ENCODE measurements at places on chromosomes 1 and 21. TPM values are rescaled to one million over a fixed set of nuclear protein-coding genes. Genes with fewer than 3 reads are reported as not detected.

DNA sequence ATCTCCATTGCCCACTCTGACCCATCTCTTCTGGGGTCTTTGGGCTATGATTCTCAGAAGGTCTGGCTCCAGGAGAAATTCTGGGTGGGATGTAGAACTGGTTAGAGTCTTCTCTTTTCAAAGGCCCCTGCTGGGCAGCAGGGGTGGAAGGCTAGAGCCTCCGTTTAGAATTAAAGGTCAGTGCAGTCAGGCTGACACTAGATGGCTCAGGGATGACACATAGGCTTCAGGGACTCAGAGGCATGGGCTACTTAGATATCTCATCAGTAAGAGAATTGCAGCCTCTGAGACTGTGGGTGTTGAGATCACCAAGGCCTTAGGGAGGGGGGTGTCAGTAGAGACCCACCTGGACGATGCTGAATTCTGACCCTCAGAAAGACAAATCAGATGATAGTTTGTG lies 12.6 kb upstream of the PPM1J start:
- no peak for DNase-seq

DRAM2 gene
- total RNA-seq = 27.7 TPM

- DNase-seq = peak; percentile 35
Measured at GRCh38 chr1:232951180-232951579, 769 bp downstream of the NTPCR start.

- no peak for DNase-seq
Measured at GRCh38 chr1:46687093-46687659, 15.5 kb downstream of the TEX38 start.

DNA sequence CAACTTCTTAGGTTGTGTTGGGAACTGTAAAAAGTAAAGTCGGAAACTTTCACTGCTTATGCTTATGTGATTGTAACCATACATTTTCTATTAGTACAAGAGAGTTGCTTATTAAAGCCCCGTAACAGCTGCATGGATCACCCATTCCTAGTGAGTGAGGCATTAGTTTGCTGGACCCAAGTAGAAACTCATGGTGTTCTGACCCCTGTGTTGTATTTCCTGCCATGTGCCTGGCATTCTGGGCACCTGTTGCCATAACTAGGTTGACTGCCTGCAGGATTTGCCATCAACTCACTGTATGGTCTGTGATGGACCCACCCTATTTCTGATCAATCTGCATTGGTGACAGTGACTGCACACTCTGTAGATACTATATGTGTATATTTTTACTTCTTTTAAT lies 173.0 kb downstream of the PGBD5 start:
- no peak for DNase-seq

GRCh38 chr1:47508702-47509431 lies 71.0 kb downstream of the FOXD2 start:
- DNase-seq = no peak

HRNR gene
- total RNA-seq = not detected

GRCh38 chr1:9849691-9850441 lies 26.1 kb upstream of the CLSTN1 start:
- DNase-seq = no peak

DNA sequence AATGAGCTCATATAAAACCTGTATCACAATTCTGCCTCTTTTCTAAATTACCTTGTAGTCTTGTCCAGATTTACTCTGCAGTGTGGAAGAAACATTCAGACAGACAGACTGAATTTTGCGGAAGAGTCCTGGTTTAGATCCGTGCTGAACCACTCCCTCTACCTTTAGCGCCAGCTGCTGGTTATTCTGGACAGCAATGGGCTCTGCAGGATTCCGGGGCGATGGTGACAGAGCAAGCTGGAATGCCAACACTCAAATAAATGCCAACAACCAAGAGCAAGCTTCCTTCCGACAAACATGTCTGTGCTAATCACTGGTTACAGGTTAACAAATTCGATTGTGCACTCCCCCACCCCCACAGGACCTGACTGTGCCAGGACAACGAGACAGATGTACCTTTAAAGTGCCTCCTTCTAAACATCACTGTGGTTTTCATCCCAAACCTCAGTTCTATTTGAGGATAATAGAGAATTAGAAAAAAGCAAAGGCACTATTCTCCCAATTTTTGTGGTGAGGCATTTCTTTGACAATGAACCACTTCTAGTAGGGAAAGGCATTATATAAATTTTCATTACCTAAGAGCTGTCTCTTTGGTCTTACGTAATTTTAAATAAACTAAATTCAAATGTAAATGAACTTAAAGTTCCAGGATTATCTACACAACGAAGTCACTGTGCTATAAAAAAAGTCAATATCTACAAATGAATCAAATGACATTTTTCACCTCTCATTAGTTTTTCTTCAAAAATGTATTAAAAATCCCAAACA lies 90.4 kb downstream of the INTS7 start:
- no peak for DNase-seq

DNA sequence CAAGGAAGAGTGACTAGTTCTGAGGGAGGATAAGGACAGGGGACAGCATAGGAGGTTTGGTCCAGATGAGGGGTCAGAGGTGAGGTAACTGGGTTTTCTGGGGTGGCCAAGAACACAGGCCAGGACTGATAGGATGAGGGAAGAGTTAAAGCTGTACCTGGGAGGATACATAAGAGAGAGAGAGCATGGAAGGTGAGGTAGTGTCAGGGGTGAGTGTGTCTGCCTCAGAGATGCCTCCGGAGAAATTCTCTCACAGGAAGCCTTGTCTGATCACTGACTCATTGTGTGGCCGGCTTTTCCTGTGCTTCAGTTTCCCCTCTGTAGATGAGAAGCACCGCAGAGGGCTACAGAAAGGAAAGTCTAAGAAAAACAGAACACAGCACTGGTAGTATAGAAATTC lies 40.2 kb downstream of the FASLG start:
- peak; percentile 88 for DNase-seq

L1TD1 gene
- not detected for total RNA-seq

GRCh38 chr1:248818505-248819374 lies 7.0 kb downstream of the SH3BP5L start:
- DNase-seq = peak; percentile 24

- DNase-seq = peak; percentile 49
Measured at GRCh38 chr21:31732597-31733550, 956 bp upstream of the SCAF4 start.

GRCh38 chr1:245322673-245323072 lies 167.9 kb downstream of the KIF26B start:
- no peak for DNase-seq

SLC30A2 gene
- total RNA-seq = not detected

DNA sequence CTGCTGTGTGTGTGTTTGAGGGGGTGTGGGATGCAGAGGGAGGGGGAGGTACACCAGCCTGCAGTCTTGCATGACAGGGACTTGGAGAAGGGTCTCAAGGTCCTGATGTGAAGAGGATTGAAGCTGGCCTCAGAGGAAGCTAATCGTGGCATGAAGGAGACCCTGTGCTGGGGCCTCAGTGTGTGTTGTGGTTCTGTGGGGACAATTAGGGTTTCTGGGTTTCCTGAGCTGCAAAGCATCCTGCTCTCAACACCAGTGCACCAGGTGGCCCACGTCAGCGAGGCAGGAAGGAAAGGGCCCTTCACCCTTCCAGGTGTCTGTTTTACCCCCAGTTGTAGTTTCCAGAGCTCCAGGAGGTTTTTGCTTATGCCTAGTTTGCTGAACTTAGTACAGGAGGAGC lies 52.8 kb downstream of the TENT5C start:
- peak; percentile 86 for DNase-seq

DNA sequence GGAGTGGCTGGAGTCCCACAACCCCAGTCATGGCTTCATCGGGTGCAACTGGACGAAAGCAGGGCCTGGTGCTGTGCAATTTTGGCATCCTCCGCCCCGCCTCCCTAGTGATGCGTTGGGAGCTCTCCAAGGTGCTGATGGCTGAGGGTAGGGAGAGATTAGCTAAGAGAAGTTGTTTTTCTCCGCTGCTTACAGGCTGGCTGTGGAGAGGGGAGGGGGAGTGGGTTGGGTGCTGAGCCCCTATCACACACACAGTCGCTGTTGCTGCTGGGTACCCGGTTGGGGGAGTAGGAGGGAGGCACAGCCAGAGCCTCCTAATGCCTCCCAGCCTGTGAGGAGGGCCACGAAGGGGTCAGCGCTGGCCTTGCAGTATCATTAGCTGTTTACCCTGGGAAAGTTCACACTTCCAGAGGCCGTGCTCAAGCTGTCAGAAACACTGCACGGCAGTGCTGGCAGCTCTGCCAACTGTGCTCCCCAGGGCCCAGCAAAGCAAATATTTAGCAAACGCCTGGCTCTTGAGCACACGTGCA lies 110.0 kb downstream of the GRIK3 start:
- DNase-seq = peak; percentile 72

DNA sequence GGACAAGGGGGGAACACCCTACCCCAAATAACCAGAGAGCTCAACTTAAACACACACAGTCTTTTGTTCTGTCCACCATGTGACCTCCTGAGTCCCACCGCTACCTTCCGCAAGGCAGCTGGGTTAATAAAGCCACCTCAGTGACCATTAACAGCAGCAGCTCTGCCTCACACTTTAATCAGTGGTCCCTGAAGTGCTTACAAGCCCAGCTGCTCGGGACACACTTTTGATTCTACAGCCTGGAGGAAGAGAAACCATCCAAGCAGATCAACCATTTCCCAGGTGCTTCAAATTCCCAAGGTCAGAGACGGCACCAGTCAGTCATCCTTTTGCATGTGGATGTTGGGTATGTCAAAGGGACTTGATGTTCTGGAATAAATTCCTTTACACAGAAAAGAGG lies 70.1 kb downstream of the KCNJ15 start:
- DNase-seq = no peak

TMEM269 gene
- 0.57 TPM for total RNA-seq

SPRR2A gene
- total RNA-seq = not detected

HPCAL4 gene
- 0.43 TPM for total RNA-seq

- no peak for DNase-seq
Measured at GRCh38 chr1:60958001-60958400, 124.4 kb upstream of the NFIA start.

DNA sequence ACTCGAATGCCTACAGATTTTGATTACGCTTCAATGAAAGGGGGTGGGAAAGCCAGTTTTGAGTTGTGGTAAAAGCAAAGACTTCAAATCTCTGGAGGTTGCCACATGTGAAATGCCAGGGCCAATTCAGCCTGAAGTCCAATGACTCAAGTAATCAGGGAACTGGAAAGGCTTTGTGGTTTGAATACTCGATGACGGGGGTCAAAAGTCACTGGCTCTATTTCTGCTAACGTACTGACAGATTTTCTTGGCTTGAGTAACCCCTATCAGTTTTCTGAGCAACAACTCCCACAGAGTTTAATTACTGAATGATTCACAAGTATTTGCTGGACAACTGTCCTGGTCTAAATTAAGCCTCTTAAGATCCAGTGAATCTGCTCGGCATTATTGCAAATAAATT lies 152.2 kb downstream of the SIPA1L2 start:
- no peak for DNase-seq

GRCh38 chr21:15660423-15660804 lies 69.4 kb upstream of the USP25 start:
- DNase-seq = no peak

VTCN1 gene
- not detected for total RNA-seq

GRCh38 chr1:19859876-19860275 lies 22.3 kb upstream of the OTUD3 start:
- DNase-seq = no peak

DNA sequence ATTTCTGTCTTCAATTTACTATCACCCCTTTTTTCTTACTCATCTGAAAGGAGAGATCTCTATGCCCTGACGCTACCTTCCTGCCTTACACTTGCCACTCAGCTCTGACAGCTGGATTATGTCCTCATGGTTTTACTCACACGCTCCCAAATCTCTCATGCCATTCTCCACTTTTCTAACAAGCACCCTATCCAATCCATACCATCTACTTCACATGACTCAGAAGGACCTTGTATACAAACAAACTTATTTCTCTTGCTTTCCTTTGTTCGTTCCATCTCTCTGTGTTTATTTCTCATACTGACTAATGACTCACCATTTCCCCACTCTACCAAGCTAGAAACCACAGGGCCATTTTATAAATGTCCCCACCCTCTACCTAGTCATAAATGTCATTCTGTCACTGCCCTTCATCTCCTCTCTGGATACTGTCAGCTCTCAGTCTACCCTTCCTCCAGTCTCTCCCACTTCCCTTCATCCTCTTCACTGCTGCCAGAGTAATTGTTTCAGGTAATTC lies 87.3 kb downstream of the USP24 start:
- peak; percentile 27 for DNase-seq

- DNase-seq = no peak
Measured at GRCh38 chr1:168227620-168228019, 1.8 kb downstream of the SFT2D2 start.

DNA sequence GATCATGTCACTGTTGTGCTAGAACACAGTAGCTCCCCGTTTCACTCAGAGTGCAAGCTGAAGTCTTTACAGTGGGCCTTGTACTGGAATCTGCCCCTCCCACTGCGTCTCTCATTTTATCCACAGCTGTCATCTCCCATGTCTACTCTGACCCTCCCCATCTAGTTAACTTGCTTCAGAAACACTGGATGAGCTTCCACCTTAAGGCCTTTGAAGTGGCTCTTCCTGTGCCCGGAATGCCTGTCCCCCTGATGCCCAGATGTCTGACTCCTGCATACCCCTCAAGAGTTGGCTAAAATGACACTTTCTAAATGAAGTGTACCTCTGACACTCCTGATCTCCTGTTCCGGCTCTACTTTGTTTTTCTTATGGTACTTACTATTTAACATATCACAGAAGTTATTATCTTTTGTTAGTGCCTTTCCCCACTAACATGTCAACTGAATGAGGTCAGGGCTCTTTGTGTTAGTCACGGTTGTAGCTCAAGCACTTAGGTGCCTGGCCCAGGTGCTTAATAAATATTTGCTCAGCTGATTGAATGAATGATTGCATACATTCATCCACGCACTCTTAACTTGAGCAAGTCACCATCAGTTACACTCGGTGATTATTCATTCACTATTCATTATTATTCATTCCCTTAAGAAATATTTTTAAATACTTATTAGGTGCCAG lies 13.3 kb downstream of the ARV1 start:
- DNase-seq = no peak

RIMKLA gene
- total RNA-seq = 1.2 TPM

- DNase-seq = peak; percentile 49
Measured at GRCh38 chr1:229714964-229715603, 89.0 kb downstream of the URB2 start.

GRCh38 chr1:147569587-147570241 lies 28.4 kb downstream of the BCL9 start:
- DNase-seq = no peak

GRCh38 chr1:191575746-191576145 lies 582.5 kb upstream of the RGS18 start:
- DNase-seq = no peak

DNA sequence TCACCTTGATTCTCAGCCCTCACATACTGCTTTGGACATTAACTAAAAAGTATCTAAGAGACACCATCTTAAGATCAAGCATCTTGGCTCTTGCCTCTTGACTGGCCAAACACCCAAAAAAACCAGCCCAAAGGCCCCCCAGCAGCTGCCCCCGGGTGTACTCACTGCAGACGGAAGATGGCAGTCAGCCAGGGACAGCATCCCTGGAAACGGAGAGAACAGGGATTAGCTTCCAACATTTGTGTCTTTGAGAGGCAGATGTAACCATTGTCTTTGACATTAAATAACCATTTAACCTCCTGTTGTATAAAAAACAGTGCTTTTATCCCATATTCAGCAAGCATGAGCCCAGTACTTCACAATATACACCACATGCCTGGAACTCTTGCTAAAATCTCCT lies 11.3 kb downstream of the TMEM63A start:
- no peak for DNase-seq

GRCh38 chr1:202210385-202210784 lies 16.8 kb downstream of the LGR6 start:
- DNase-seq = no peak
